Naive thymus-derived CD4-positive, alpha-beta T cell (primary cell): ENCODE measurements at places on chromosomes 3 and 15. TPM values are rescaled to one million over a fixed set of nuclear protein-coding genes. Genes with fewer than 3 reads are reported as not detected.

GRCh38 chr3:9172851-9173321 lies 76.6 kb downstream of the SRGAP3 start:
- DNase-seq, result no peak

DNA sequence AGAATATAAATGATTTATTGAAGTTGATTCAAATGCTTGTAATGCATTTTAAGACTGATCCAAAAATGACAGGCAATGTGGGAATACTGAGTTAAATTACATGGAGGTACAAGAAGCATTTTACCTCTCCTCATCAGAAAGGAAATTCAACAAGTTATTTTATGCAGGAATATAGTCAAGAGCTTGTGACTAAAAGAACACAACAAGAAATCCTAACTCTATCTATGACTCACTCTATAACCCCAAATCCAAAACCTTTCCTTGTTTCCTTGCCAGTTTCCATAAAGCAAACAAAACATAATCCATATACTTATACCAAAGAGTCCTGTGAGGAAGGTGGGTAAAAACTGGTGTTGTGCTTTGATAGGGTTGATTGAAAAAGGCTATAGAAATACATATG lies 30.8 kb downstream of the SIN3A start:
- DNase-seq, result no peak

GRCh38 chr3:168096210-168096652 lies 507 bp upstream of the GOLIM4 start:
- DNase-seq, result no peak

DNA sequence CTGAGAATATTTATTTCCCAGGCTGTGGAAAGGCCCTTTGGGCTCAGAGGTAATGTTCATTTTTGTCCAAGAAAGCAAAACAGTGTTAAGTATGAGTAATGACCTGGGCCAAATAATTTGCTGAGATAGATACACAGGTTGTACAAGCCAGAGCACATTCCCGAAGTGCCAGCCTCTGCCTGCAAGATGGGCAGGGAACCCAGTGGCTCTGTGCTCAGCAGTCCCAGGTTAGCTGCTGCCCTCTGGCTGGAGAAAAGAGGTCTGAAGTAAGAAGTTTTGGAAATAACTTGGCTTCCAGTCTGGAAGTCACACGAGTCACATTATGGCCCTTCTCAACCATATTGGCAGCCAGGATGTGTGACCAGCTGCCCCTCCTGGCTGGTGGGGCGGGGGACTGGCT lies 20.2 kb downstream of the MYZAP start:
- no peak for DNase-seq

DNA sequence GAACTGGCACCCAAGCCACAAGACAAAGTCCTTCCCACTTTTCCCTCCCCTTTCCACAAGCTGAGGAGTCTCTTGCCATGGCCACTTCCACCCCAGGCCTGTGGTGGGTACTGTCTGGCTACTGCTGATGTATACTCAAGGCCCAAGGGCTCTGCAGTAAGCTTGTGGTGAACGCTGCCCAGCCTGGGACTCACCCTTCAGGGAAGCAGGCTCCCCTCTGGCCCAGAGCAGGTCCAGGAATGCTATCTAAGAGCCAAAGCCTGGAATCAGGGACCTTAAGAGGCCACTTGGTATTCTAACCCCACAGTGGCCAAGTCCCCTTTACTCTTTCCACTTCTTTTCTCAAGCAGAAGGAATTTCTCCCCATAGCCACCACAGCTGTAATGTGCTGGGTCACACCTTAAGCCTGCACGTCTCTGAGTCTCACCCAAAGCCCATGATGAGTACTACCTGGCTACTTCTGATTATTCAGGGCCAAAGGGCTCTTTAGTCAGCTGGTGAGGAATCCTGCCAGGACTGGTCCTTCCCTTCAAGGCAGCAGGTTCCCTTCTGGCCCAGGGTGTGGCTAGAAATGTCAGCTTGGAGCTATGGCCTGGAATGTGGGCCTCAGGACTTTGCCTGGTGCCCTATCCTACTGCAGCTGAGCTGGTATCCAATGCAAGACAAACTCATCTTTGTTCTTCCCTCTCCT lies 4.0 kb downstream of the PATL2 start:
- no peak for DNase-seq

DNA sequence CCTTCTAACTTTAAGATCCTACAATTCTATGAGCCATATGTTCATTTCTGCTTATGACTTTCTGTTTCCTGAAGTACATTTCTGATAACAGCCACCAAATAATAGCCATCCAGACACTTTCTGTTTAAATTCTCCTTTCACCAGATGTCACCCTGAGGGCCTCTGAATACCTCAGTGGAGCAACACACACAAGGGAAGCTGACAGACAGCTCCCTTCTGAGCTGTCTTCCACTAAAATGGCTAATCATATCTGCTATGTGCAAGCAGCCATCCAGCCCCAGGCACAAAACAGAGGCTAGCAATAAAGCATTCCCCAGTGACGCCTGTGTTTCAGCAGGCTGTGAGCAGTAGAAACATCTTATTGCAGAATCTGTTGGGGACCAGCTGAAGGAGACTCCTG lies 666.6 kb upstream of the UBE2E2 start:
- DNase-seq, result no peak

The PIERCE2 gene
- total RNA-seq, result not detected in 2 replicates
